ENCODE measurements at places on chromosomes 4 and X.

- no peak for DNase-seq
Observed at GRCh38 chr4:71992571-71993312, 39.1 kb upstream of the NPFFR2 start.

- DNase-seq: no peak
Observed at GRCh38 chrX:20952180-20952579, 422.0 kb upstream of the CNKSR2 start.

DNA sequence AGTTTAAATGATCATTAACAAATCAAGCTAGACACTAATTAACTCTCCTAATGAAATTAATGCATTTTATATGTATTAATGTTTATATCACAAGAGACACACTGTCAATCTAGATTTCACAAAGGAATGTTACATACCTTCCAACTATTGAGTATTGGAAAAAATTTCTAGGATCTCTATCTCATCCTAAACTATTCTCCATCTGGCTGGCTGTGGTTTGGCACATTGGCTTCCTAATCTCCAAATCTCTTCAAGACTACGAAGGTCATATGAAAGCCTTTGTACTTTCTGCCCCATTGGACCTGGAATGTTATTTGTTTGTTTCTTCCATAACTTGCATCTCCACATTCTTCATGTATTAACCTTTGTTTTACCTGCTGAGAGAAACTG is 1160.0 kb downstream of the ADGRL3 start:
- no peak for DNase-seq

DNA sequence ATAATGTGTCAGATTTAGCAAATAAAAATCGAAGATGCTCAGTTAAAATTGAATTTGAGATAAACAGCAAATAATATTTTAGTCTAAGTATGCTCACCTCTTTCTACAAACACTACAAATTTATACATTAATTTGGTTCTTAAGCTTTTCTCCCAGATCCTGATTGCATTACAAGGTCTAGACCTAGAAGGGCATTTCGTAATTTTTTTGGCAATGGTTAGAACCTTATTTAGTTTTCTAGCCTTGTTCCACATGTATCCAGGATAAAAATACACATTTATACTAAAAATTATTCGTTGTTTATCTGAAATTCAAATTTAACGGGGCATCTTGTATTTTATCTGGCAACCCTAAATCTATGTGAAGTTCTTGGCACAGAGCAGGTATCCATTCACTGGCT is 2.5 kb upstream of the CDKL5 start:
- DNase-seq: no peak

DNA sequence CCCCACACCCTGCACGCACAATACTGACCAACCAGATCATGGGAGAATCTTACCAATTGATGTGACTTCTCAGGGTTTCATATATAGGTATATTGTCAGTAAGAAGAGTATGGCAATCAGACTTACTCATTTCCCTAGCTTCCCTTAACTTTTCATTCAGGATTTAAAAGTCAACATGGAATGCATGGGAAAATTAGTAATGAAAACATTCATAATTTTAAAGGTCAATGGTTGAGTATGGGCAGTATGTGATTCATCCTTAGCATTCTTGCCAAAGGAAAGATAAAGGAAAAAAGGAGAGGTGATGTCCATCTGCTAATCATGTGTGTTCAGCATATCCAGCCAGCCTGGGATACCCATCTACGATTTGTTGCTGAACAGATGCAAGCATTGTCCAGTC is 4.0 kb downstream of the DIPK2B start:
- DNase-seq: no peak

- DNase-seq: peak; percentile 49
Observed at GRCh38 chr4:105061136-105061696, 85.5 kb upstream of the TET2 start.

All from activated CD4-positive, alpha-beta T cell treated with anti-CD3 and anti-CD28 coated beads for 48 hours (primary cell).